ENCODE measurements at places on chromosomes 7 and 10.

GRCh38 chr7:137755846-137756651 is 90.7 kb downstream of the DGKI start:
- peak; percentile 90 for DNase-seq

- DNase-seq, result no peak
Observed at GRCh38 chr7:132800522-132800921, 224.3 kb upstream of the PLXNA4 start.

GRCh38 chr10:839550-840205 is 91.8 kb downstream of the LARP4B start:
- no peak for DNase-seq

GRCh38 chr10:9081253-9081652 is 1026.8 kb downstream of the GATA3 start:
- DNase-seq, result no peak

- no peak for DNase-seq
Observed at GRCh38 chr7:50822706-50823105, 40.0 kb upstream of the GRB10 start.

DNA sequence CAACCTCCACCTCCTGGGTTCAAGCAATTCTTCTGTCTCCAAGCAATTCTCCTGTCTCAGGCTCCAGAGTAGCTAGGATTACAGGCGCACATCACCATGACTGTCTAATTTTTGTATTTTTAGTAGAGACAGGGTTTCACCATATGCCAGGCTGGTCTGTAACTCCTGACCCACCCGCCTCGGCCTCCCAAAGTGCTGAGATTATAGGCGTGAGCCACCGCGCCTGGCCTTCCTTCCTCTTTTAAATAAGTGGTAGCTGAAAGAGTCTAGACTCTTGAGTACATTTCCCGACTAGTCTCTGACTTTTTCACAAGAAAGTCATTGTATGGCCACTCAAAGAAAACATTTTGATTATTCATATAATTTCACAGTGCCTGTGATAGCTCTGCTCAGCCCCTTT is 636.2 kb upstream of the ANKRD30A start:
- no peak for DNase-seq

GRCh38 chr7:75662579-75663301 is 76.0 kb downstream of the HIP1 start:
- no peak for DNase-seq

DNA sequence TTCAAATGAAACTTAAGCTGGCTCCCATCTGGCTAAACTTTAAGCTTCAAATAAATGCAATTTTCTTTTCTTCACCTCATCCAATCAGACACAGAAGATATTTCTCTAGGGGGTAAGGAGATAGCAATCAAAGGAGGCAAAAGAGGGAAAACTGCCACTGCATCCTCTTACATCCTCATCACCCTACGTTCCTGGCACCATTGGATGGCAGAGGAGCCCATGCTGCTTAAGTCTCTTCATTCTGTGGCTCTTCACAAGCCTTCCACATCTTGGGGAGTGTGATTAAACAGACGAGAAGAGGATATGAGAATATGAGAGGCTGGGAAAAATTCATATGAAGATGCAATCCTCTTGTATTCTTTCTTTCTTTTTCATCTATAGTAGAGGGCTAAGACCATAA is 345.7 kb upstream of the AOAH start:
- DNase-seq, result no peak
